ENCODE measurements at places on chromosomes 5 and 9.

DNA sequence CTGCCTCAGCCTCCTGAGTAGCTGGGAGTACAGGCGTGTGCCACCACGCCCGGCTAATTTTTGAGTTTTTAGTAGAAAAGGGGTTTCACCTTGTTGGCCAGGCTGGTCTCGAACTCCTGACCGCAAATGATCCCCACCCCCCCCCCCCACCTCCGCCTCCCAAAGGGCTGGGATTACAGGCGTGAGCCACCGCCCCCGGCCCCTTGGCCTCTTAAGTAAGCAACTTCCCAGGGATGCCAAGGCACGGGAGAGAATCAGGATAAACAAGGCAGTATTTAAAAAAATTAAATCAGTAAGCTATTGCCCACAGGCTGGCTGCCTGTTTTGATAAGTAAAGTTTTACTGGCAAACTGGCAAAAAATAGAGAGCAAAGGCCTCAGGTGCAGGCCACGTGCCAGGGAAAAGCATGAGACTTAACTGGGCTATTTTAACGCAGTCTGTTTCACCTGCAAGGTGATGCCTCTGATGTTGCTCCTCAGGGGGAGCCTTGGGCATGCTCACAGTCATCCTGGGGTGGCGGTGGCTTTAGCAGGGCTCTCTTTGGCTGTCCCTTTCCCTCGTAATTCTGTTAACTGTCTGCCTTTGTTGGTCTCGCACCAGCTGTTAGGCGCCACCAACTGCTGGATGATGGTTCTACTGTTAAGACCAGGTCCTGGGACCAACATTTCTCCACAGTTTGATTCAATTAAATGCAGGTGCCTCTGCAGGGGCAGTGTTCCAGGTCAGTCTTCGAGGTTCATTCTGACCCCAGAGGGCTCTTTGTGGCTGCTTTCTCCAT, 19.4 kb upstream of the RNF130 start:
- DNase-seq = no peak

GRCh38 chr9:137163365-137163715, 6.5 kb downstream of the LRRC26 start:
- DNase-seq = no peak

DNA sequence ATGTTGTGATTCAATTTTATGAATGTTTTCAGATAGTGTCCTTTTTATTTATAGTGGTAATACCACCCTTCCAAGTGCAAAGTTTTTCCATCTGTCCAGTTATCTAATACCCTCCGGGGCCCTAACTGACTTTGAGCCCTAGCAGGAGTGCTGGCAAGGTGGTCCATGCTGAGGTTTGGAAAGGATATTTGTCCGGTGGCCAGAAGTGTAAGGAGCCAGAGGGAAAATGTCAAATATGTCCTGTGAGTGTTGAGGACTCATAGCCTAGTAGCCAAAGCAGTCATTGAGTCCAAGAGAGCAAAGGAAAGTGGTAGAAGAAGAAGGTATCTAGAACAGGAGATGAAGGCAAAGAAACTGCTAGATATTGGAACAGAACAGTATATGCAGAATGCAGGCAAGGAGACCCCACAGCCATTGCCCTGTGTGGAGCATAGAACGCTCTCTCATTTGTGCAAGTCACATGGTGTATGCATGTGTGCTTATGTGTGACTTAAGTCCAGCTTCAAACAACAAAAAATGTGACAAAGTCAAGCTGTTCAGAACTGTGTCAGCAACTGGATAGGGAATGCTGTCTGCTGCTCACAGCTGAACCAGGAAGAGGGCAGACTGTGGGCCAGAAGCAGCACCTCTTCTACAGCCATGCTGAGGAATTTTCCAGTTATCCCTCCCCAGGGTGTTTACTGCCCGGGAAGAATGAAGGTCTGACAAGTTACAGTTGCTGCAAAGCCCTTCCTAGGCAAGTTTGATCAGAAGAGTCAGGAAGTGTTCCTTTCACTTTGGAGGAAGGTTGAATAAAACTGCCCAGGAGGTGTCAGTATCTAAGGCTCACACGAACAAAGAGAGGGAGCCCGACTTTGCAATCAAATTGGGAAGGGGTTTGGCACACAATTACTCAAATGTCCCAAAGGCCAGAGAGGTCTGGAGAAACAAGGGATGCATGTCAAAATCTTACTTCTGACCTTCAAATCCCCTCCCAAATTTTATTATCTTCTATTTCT, 463.3 kb upstream of the DMAC1 start:
- no peak for DNase-seq

DNA sequence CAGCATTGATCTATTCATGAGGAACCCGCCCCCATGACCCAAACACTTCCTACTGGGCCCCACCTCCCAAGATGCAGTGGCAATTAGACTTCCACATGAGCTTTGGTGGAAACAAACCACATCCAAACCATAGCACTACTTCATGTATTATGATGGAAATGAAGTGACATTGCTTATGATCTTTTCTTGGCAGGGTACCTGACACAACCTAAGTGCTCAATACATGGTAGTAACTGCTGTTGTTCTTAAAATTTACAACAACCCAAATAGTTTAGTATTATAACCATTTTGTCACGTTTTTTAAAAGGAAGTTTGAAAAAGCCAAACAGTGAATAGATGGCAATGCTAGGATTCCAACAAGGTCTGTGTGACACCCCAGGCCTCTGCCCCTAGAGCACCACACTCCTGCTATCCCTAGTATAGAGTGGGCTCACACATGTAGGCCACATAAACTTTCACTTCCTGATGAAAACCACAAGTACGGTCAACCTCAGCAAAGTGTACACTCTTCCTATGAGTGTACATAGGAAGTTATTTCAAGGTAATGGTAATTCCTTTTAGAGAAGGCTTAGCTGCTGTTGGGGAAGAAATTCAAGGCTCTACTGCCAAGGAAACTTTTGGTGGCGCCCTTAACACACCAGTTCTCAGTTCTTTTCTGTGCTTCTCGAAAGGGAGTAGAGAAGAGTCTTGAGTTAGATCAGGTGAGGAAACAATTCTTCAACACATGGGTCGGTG, 97.6 kb downstream of the ARSB start:
- DNase-seq = peak; percentile 42

DNA sequence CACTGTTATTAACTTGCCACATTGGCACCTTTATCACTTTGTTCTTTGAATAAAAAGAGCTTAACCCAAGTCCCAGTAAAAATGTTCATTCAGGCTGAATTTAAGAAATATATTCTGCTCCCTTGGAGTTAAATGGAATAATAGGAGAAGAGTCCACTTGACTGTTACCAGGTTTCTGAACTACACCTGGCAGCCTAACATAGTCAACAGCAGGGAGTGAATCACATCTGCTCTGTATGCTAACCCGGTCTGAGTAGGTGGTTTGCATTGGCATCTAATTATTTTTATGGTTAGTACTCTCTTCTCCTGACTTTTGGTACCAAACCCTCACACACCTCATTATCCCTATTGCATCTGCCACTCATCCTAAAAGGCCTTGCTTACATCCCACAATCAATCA, 86.7 kb downstream of the STK32A start:
- no peak for DNase-seq

GRCh38 chr5:149860801-149861322, 83.7 kb downstream of the PDE6A start:
- DNase-seq = peak; percentile 16

DNA sequence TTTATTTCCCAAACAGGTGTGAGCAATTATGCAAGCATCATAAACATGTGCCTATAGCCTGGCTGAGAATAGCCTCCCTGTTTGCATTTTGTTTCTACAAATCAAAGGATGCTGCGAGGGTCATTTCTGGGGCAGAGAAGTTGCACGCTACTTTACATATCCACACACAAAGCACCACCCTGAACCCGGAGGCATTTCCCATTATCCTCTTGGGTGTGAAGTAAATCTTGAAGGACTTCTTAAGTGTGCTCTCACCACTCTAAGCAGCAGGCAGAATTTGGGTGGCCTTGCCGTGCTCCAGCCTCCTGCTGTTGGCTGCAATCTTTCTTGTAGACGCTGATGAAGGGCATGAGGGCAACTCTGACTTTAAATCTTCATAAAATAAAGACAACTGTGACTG, 124.0 kb upstream of the TLE4 start:
- DNase-seq = no peak

- peak; percentile 39 for DNase-seq
Measured at GRCh38 chr9:109520475-109521132, 22.5 kb upstream of the PTPN3 start.

DNA sequence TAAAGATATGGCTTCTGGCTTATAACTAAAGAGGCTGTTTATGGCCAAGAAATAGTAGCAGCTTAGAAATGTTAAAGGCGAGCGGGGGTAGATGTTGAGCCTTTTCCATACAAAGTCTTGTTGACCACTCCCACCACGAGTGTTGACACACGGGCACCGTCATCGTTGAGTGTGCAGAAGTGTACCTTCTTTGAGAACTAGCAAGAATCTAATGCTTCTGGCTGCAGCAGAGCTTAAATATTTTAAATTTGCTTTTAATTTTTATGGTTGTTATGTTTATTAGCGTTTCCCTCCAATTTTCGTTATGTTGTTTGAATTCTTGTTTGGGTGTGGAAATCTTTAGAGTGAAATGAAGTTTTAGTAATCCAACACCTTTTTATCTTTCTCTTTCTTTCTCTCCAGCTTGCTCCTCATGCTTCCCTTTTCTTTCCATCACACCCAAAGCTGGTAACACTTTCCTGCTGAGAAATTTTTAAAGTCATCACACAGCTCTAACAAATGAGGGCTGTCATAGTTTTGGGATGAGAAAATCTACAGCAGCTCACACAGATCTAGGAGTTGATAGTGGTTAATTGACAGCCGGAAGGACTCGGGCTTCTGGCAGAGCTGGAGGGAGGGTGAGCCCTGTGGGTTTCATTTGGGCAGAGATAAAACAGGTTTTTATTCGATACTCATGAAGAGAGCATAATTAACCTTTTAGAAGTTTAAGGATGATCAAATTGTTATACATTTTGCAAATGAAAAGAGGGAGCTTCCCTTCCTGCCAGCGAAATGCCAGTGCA, 120.1 kb upstream of the ZNF608 start:
- DNase-seq = no peak

DNA sequence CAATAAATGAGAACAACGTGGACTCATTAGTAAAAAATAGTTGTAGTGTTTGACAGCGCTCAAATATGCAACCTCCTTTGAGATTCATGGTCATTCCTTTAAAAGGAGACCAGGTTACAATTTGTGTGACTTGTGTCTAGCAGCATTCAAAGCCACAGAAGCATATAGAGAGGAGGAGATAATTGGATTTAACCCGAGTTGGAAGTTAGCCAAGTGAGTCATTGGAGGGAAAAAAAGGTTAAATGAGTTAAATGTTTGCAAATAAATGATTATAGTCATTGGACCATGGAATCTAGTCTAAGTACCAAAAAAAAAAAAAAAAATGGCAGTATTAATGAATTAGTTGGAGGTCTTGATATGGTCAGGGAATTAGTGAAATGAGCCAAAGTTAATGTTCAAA, 90.9 kb downstream of the ITGA1 start:
- no peak for DNase-seq

DNA sequence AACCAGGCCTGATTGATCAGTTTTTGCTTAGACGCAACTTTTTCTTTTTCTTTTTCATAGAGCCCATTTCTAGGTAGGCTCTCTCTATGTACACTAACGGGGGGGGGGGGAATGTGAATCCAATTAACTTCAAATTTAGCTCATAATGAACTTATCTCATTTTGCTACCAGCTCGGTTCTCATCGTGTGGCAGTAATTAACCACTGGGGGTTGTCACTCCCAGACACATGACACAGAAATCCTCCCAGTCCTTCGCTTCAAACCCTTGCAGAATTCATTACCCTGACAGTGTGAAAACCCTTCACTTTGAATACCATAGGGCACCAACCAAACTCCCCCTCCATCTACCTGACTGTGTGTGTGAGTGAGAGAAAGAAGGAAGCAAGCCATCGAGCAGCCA, 144.2 kb downstream of the PAX5 start:
- no peak for DNase-seq

GRCh38 chr9:105269593-105269992, 25.1 kb downstream of the SLC44A1 start:
- DNase-seq = no peak

DNA sequence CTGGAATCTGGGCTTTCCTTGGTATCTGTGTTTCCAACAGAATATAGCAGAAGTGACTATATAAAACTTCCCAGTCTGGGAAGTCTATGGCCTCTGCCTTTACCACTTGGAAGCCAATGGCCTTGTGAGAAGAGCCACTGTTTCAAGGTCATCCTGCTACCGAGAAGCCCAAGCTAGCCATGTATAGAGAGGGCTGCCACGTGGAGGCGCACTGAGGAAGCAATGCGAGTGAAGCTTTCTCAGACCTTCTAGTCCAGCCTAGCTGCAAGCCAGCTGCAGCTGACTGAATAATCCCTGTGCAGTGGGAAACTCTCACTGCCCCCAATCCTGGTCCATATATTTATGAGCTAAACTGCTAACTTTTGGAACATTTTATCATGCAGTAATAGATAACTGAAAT, 661.8 kb upstream of the RIOK2 start:
- no peak for DNase-seq

DNA sequence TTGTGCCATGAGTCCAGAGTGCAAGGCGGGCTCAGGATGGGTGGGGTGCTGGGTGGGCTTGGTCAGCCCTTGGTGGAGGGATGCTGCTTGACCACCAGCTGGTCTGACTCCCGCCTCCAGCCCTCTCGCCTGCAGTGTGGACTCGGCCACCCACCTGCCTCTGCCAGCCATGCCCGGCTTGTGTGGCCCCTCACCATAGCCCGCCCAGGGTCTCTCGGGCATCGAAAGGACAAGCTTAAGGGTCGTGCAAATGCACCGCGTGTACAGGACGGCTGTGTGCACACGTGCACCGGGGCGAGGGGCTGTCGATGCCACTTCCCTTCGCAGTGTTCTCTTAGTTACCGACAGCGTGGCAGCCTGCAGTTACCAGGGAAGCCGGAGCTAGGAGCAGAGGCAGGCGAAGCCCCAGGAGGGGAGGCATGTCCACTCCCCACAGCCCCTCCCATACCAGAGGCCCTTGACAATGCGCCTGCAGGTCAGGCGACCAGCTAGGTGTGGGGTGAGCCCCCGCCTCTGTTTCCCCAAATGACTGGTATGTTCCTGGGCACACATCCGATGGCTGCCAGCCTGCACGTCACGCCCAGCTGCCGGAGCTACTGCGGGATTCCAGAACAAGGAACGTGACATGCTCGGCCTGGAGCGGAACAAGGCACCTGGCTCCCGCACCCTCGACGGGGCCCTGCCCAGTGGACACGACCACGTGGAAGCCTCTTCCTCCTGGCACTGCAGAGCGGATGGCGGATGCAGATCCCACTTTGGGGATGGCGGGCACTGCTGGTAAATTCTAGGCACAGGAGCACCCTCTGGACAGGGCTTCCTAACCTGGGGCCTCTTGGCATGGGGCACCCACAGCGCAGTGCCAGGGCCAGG, 7.8 kb downstream of the LCN9 start:
- no peak for DNase-seq

DNA sequence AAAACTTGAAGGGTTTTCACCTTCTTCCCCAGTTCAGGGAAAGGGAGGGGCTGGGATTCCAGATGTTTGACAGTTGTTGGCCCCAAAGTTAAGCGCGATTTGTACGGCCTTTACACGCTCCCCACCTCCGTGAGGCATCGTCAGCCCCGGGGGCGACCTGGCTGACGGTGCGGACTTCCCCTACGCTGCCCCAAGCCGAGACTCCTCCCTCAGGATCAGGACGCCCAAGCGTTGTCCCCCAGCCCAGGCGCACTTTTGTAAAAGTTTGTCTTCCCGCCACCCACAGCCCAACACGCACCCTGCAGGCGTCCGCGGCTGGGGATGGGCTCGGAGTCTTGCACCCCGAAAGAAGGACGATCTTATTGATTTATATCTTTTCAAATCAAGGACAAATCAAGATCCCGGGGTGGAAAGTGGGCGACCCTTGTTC, 713 bp downstream of the MOB3B start:
- peak; percentile 45 for DNase-seq

- no peak for DNase-seq
Measured at GRCh38 chr5:72498284-72498683, 8.9 kb downstream of the ZNF366 start.

- no peak for DNase-seq
Measured at GRCh38 chr5:39169081-39169480, 50.3 kb downstream of the FYB1 start.

Measured in stimulated activated naive CD8-positive, alpha-beta T cell treated with anti-CD3 and anti-CD28 coated beads, Interleukin-15, amount 100 ng/mL, for 72 hours (primary cell).